ENCODE measurements at places on chromosomes 12 and 14.

DNA sequence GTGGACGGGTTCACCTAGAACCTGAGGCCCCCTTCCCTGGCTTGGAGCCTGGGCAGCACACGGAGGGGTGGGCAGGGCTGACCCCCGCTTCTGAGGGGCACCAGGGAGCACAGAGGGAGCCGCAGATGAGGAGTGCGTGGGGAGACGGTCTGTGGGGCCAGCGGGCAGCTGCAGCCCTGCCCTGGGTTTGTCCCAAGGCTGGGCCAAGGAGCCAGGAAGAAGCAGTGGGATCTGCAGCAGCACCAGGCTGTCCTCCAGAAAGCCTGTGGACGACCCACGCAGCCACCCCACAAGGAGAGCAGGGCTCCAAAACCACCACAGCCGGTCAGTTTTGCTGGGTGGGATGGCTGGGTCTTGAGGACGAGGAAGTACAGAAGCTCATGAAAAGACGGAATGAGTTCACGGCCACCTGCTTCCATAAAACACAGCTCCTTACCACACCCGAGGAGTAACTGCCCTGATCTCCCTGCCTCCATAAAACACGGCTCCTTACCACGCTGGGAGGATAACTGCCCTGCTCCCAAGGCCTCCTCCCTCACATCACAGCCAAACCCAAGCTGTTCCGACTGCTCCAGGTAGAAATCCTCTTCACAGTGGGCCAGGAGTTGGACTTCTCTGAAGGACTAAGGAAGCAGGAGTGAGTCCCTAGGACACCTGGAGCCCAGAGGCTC is 9.9 kb upstream of the GOLGA3 start:
- DNase-seq = no peak

- peak; percentile 92 for DNase-seq
Measured at GRCh38 chr12:1939801-1940607, 21.6 kb upstream of the CACNA2D4 start.

- no peak for DNase-seq
Measured at GRCh38 chr14:32428875-32429274, 99.8 kb downstream of the AKAP6 start.

DNA sequence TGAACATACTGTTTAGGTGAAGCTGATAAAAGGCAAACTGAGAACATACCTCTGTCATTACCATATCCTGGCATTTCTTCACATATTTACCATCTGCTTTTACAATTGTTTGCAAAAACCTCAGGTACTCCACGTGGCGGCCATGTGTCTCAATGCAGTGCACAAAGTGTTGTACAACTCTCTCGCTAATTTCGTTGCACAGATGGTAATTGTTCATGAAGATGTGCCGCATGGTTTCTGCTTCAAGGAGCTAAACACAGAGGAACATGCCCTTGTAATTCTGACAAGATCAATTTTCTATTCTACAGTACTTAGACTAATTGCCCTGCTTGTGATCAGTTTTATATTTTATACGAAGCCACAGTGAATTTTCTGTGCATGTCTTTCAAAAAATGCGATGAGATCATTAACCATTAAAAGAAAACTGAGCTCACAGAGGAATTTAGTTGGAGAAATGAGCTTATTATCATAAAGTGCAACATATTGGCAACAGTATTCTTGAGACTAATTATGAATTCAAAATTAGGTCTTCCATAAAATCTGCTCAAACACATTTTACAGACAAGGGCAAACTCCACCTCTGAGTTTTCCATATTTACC is 233.8 kb downstream of the ITPR2 start:
- DNase-seq = no peak

DNA sequence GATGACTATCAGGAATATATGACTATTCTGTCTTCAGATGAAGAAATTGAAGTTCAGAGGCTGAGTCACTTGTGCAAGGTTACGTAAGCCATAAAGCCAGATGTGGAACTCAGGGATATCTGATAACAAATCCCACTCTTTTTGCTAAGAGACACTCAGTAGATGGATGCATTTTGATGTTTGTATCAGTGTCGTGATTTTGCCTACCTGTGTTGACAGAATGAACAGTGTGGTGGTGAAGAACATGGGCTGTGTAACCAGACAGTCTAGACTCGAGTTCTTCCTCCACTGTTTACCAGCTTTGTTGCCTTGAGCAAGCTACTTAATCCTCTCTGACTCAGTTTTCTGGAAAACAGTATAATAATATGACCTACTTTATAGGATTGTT is 93.9 kb downstream of the DAAM1 start:
- no peak for DNase-seq

Data from right forelimb (tissue), 1 donor.